ENCODE measurements at places on chromosomes 1 and 21. TPM values are rescaled to one million over a fixed set of nuclear protein-coding genes. Genes with fewer than 3 reads are reported as not detected.

IL10 gene
- 1.8 TPM for total RNA-seq

PTPRU gene
- 5.5 TPM for total RNA-seq

- DNase-seq, result no peak
Measured at GRCh38 chr1:217348960-217349664, 281.8 kb downstream of the GPATCH2 start.

DNA sequence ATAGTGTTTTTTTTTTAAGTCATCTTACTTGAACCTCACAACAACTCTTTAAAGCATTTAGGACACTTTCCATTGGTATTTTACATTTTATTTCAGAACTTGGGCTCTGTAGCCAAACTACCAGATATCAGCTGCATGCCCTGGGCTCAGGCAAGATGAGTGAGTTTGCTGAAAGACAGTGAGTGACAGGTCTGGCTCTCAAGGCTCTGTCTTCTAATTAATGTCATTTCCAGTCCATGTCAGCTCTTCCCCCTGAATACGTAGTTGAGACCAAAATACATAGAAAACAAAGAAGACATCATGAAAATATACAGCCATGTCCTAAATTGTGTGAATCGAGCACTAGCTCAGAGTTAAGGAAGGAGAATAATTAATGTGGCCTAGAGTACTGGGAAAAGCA is 39.7 kb downstream of the PRRX1 start:
- DNase-seq, result no peak

DNA sequence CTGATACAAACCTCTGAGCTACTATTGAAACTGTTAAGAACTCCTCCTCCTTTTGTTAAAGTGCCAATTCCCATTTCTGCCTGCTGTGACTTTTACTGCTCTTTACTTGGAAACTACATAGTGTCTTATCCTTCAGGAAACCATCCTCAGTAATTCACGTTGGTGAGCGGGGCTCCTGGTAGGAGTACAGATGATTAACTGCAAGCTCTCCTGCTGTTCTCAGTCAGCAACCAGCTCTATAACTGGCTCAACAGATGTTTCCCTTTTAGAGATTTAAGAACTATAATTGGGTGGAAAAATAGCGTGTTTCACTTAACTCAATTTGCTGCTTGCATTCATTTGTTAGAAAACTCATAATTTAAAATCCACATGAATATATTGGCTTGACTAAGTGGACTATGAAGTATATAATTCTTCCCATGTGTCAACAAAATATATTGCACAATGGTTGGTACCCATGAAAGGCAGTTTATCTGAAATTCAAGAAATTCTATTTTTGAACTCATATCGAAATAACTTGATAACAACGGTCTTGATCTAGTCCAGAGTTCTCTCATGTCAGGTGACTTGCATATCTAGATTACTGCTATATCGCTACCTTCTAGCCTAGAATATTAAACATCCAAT is 574.0 kb downstream of the KCNT2 start:
- DNase-seq, result no peak

Measured in thymus (tissue), 14 donors.